ENCODE measurements at places on chromosomes 6 and 20.
A peak's percentile ranks its signal among the peaks of the same experiment; 100 is the strongest.

DNA sequence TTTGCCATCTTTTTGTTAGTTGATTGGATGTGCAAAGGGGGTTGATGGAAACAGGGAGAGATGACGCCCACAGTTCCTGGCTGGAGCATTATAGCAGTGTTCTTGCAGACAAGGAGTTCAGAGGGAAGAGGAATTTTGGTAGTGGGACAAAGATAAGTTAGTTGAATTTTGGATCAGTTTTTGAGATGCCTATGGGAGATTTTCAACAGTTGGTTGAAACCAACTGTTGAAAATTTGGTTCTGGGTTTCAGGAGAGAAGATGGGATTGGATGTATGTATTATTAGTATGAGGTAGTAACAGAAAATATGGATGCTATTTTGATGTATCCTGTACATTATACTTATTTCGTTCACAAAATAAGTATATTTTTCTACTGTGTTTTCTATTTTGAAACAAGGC is 274.2 kb downstream of the CDKAL1 start:
- DNase-seq: no peak

- no peak for DNase-seq
Observed at GRCh38 chr6:24448828-24449525, 40.4 kb downstream of the GPLD1 start.

DNA sequence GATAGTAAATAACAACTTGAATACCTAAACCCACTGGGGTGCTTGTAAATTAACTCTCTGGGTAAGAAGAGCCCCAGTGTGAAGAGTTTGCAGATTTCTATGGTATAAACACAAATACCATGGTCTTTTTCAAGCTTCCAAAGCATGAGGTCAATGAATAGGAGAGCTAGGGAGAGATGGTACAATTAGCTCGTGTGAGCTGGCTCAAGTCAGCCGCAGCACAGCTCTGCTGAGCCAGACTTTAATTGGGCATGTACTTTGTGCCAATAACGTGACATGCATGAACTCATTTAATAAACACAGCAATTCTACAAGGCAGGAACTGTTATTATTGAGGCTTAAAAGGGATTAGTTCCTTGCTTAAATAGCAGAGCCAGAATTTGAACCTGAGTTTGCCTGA is 684.2 kb downstream of the KIF16B start:
- DNase-seq: no peak

- no peak for DNase-seq
Observed at GRCh38 chr6:70130865-70131264, 172.0 kb downstream of the COL9A1 start.

GRCh38 chr20:36532822-36533221 is 8.5 kb upstream of the MYL9 start:
- peak; percentile 70 for DNase-seq
